Hematopoietic multipotent progenitor cell treated with erythropoietin and hydrocortisone succinate and interleukin-3 and kit ligand, for 15 days (in vitro differentiated cells): ENCODE measurements at places on chromosomes 6 and 20.

- DNase-seq = no peak
Observed at GRCh38 chr20:40495956-40496355, 193.1 kb downstream of the MAFB start.

- no peak for DNase-seq
Observed at GRCh38 chr20:39019805-39020325, 57.7 kb downstream of the DHX35 start.

DNA sequence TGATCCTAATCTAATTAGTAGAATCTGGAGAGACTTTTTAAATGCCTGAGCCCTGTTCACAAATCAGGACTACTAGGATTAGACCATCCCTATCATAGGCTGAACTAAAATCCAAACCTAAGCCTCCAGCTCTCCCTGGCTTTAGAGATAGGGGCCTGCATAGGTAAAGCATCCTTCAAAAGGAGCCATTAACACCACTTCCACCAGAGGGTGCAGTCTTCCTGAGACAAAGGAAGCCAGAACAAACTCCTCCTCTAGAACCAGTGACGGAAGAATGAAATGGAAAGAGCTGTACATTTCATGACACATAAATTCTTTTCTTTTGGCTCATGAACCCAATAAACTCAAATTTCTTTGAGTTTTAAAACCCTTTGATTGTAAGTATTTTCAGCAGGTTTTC lies 291.2 kb upstream of the ADGRB3 start:
- DNase-seq = no peak

DNA sequence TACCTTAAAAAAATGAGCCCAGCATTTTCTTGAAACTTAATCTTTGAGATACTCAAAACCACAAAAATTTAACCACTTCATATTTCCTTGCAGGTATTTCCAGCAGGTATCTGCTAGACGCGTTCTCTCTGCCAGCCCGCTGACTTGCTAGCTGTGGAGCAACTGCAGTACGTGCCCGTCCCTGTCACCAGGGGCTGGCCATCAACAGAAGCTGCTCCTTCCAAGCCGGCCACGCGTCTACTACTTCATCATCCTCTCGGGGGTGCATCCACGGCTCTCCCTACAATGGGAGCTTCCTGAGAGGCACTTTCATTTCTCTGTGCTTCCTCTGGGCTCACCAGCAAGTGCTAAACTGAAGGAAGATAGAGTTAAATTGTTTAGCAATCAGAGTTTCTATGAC lies 132.4 kb downstream of the DTNBP1 start:
- no peak for DNase-seq

GRCh38 chr6:158544428-158544827 lies 15.5 kb upstream of the TMEM181 start:
- no peak for DNase-seq

- no peak for DNase-seq
Observed at GRCh38 chr6:112443179-112444065, 96.3 kb downstream of the RFPL4B start.

DNA sequence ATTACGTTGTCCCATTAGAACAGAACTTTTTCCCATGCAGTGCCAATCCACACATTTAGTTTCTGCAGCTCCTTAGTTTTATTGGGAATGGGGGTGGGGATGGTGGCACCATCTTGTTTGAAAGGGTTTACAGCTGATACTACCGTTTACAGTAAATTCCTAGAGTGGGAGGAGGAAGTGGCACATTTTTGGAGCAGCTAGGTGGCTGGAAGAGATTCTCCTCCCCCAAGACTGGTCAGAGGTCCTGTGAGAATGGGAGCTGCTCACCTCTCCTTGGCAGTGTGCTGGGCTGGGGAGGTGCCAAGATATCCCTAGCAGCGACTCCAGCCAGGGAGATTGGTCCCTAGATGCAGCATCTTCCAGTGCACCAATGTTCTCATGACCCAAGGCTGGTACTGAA lies 12.4 kb upstream of the CCN6 start:
- no peak for DNase-seq

GRCh38 chr6:147566244-147566898 lies 57.9 kb downstream of the SAMD5 start:
- no peak for DNase-seq

DNA sequence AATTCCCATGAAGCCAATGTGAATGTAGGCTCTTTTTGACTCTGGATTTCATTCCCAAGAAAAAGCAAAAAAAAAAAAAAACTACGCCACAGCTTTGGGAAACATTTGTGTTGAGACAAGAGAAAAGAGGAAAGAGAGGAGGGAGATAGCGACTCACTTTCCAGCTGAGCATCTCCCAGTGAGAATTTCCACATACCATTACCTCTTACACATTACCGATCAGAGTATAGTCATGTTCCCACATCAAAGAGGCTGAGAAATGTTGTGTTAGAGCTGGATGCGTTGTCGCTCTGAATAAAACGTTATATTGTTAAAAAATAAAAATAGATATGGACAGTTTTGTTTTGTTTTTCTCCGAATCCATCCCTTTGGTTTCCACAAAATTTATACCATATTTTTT lies 1019.3 kb upstream of the ADGRB3 start:
- DNase-seq = no peak

- no peak for DNase-seq
Observed at GRCh38 chr20:5410470-5410869, 93.7 kb upstream of the PROKR2 start.

DNA sequence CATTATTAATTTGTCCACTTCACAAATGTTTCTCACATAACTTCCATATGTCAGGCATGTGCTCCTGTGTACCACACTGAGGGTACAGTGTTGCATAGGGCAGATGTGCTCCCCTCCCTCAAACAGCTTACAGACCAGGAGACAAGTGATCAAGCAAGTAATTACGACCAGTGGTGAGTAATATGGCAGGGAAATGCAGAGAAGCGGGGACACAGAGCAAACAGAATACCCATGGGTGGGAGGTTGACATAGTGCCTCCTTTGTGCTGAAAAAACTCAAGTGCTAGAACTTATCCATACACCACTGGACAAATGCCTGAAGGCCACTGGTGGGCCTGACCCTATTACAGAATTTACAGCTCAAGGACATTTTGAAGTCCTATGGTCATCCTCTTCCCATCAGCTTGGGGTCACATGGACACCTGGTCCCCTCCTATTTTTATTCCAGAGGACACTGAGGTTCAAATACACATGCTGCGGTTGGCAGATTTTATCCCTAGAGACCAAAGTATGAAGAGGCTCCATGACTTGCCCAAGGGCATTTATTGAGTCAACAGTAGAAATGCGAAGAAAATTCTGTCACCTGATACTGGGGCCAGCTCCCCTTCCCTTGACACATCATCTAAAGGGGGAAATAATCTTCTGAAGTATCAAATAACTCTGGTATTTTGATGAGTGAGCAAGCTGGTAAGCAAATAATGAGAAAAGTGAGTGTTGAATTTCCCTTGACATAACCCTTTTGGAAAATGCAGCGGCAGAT lies 116.6 kb downstream of the QRSL1 start:
- DNase-seq = no peak

DNA sequence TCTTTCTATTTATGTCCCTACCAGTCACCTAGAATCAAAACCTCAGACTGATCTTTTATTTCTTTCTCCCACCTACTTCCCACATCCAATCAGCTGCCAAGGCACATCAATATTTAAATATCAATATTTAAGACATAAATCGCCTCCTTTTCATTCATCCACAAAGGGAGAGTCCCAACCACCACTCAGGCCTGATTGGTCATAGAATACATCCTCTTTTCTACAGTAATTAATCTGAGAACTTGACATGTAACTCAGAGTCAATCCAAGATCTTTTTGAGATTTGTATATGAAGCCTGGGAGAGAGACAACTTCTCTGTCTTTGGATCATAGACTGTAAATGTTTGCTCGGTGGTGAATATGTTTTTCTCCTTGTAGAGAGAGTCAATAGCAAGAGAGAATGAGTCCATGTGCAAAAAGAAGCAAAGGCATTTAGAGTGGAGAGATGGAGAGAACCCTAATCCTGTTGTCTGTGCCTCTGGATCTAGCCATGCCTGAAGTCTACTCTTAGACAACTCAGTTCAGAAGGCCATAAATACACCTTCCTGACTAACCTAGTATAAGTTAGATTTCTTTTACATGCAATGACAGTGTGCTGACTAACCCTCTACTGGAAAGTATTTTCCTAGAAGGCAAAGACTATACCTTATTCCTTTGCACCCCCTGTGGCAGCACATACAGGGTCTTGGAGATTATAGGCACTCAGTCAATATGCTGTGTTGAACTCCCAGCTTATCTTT lies 12.1 kb upstream of the NEDD9 start:
- DNase-seq = no peak

DNA sequence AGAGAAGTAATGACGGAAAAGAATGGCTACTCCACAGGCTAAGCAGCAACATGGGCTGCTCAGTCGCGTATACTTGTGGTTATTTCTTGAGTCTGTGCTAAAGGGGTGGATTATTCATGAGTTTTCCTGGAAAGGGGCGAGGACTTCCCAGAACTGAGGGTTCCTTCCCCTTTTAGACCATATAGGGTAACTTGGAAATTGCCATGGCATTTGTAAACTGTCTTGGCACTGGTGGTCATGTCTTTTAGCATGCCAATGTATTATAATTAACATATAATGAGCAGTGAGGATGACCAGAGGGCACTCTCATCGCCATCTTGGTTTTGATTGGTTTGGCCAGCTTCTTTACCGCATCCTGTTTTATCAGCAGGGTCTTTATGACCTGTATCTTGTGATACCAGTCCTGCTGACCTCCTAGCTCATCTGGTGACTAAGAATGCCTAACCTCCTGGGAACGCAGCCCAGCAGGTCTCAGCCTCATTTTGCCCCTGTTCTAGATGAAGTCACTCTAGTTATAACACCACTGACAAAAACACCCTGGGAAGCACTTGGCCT lies 11.4 kb downstream of the LBP start:
- peak; percentile 43 for DNase-seq

DNA sequence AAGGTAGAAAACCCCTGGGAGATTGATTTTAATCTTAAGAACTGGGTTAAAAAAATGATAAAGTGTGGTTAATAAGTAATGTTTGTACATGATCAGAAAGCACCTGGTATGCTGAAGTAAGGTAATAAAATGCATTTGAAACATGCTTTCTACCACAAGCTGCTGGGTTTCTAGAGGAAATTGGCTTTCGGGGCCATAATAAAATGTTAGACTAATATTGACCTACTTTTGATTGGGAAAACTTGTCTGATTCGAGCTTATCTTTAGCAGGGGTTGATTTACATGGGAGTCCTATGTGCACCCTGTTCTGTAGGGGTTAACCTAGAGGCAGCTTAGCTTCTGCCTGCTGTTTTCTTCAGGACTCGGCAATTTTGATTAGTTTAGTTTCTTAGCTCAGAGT lies 50.5 kb downstream of the CRYBG1 start:
- DNase-seq = no peak

DNA sequence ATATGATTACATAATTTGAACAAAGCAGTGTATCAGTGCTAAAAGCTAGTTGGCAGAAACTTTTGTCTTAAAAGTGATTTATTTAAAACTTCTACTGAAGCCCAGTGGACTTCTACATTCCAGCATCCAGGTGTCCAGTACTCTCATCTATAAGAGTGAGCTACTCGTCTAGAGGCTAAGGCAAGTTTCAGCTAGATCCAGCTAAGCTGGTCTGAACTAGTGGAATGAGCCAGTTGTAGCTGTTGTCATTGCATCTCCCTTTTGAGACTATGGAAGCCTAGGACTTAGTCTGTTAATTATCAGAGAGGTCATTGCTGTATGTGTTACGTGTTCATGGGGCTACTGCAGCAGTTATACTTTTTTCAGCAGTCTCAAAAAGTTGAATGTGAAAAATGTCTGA lies 165.1 kb downstream of the ZFAND3 start:
- DNase-seq = no peak

GRCh38 chr20:39877788-39878187 lies 811.2 kb downstream of the MAFB start:
- DNase-seq = no peak

- DNase-seq = no peak
Observed at GRCh38 chr20:10282979-10283456, 64.4 kb downstream of the SNAP25 start.

- DNase-seq = no peak
Observed at GRCh38 chr20:17796091-17796563, 96.4 kb downstream of the BANF2 start.

- no peak for DNase-seq
Observed at GRCh38 chr6:5373430-5373829, 112.1 kb downstream of the FARS2 start.

DNA sequence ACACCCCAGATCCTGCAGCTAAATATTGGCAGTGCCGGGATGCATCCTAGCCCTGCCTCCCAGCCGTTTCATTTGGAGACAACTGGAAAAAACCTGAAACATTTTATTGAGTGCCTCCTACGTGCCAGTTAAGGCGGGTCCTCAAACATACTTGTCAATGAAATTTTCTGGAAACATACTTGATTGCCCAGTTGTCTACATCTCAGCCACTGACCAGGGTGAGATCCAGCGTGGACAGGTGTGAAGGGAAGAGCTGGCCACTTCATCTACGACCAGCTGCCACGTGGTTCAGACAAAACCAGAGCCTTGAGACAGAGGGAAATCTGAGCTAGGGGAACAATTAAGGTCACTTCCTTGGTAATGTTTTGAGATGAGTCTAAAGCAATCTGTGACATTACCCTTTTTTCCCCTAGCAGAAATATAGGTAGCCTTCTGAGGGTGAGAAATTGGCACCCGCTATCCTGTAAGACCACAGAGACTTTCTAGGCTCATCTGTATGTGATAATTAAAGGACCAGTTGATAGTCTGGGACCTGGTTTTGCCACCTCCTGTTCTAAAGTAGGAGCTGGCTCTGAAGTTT lies 116.3 kb upstream of the MTHFD1L start:
- DNase-seq = no peak

- no peak for DNase-seq
Observed at GRCh38 chr6:34334796-34335416, 57.6 kb downstream of the NUDT3 start.

GRCh38 chr6:149286905-149287304 lies 30.6 kb upstream of the TAB2 start:
- DNase-seq = no peak

DNA sequence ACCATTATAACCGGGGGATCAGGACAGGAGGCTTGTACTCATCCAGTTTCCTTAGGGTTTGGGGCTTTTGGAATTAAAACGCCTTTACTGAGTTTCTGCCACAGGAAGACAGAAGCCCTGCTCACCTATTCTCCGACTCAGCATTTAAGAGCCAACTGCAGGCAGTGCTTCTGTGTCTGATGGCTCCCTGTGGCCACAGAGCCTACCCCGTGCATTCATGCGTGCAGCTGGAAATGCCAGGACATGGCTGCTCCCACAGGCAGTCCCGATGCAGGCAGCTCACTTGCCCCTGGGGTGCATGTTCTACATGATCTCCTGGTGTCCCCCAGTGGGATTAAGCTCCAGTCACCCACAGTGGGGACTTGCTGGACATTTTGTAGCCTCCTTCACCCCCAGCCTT lies 22.2 kb downstream of the ZNF831 start:
- no peak for DNase-seq
